Activated T-helper 9 cell treated with anti-CD3 and anti-CD28 coated beads, Interleukin-2, amount 50 U/mL, for 16 hours (primary cell): ENCODE measurements at places on chromosomes 4 and X.

DNA sequence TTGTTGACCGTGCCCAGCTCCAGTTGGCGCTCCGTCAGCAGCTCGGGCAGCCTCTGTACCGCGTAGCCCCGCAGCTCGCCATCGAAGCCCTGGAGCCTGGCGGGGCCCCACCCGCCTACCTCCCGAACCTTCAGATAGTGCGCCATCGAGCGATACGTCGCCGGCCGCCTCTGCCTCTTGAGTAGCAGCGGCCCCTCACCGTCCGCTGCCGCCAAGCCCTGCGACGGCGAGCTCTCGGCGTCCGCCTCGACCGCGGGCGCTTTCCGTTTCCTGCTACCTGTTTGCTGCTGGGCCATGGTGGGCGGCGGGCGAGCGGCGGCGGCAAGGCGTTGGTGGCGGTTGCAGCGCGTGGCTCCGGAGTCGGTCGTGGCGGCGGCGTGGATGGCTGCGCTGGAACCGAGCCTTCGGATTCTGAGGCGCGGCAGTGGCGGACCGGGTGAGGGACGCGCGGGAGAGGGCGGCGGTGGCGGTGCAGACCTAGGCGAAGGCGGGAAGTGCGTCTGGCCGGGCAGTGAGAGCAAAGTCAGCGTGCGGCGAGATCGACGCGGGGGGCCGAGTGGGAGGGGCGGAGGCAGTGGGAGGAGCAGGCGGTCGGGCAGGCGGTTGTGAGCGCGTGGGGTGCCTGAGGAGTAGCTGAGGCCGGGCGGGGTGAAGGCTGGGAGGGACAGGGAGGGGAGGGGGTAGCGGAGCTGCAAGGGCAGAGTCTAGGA lies at the start of gene DCAF12L1:
Gene DCAF12L1 (minus strand): TSS at position 502 of the 710 bp plus-strand sequence. CDS start 206 bp downstream, at position 296.
- DNase-seq, result no peak

GRCh38 chr4:52822972-52823701 lies 39.0 kb upstream of the RASL11B start:
- no peak for DNase-seq

DNA sequence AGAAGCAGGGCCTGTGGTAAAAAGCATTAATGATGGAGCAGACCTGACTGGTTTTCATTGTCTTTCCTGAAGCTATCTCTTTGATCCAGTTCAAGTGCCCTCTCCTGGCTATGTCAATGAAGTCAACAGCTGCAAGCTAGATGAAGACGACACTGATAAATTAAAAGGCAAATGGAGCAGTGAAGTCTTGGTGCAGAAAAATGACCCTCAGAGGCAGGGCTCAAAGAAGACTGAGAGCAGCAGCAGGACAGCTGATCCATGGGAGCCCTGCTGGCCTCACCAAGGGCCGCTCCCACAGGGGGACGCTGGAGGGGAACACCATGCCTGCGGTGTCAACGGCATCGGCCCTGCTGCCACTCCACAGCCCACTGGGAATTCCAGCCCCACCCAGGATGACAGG lies 96.2 kb downstream of the RELL1 start:
- no peak for DNase-seq

- DNase-seq, result no peak
Observed at GRCh38 chrX:40065296-40066046, 32.3 kb downstream of the BCOR start.

DNA sequence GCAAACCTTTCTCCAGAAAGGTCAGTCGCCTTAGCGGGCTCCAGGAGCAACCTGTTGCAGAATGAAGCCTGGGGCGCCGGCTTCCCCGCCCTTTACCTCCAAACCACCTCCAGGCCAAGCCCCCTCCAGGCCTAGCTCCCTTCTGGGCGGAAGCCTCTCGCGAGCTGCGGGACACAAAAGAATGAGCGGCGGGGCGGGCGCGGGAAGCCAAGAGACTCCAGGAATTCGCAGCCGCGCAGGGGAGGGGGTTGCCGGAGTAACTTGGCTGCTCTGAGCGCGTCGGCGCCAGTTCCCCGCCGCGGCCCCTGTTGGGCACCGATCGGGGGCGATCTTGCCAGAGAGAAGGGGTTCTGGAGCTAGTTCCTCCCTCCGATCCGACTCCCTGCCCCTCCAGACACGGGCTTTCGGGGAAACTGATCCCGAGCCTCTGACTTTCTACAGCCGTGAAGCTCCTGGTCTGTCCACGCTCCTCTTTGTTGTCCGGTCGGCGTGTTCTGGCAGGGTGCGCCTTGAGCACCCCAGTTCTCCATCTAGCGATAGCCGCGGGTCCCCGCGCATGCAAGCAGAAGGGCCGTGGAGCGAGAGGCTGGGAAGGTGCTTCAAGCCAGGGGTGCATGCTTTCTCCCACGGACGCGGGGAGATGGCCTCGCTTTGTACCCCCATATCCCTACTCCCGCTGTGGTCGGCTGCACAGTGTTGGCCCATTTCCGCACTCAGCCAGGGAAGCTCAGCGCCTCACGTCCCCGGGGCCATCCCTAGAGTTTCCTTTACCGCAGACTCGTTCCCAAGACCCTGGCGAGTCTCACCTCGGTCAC lies 1.2 kb downstream of the PROM1 start:
- no peak for DNase-seq
